Stimulated activated CD4-positive, alpha-beta T cell treated with anti-CD3 and anti-CD28 coated beads, Interleukin-15, amount 100 ng/mL, for 24 hours (primary cell): ENCODE measurements at places on chromosomes 4 and X.

- DNase-seq: no peak
These were observed 9.2 kb upstream of the MSN start for GRCh38 chrX:65658229-65658628.

DNA sequence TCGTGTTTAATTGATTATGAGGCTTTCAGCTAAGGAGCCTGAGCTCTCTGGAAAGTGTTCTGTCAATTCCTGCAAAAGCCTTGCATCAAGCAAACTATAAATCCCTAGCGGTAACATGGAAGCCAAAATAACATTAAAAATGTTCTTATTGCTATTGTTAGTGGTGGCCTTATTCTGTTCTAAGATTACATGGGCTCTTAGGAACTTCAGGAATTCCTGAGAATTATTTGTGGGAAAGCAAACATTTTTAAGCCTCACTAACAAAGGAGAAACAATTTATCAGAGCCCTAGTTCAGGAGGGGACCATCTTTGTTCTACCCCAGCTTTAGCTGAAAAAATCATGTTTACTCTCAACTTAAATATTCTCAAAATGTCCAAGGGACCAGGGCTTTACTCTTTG is 119.6 kb downstream of the PAPSS1 start:
- no peak for DNase-seq

GRCh38 chr4:89929425-89930159 is 34.9 kb downstream of the MMRN1 start:
- DNase-seq: no peak

- DNase-seq: no peak
These were observed 531.2 kb downstream of the GALNTL6 start for GRCh38 chr4:172344308-172344938.

DNA sequence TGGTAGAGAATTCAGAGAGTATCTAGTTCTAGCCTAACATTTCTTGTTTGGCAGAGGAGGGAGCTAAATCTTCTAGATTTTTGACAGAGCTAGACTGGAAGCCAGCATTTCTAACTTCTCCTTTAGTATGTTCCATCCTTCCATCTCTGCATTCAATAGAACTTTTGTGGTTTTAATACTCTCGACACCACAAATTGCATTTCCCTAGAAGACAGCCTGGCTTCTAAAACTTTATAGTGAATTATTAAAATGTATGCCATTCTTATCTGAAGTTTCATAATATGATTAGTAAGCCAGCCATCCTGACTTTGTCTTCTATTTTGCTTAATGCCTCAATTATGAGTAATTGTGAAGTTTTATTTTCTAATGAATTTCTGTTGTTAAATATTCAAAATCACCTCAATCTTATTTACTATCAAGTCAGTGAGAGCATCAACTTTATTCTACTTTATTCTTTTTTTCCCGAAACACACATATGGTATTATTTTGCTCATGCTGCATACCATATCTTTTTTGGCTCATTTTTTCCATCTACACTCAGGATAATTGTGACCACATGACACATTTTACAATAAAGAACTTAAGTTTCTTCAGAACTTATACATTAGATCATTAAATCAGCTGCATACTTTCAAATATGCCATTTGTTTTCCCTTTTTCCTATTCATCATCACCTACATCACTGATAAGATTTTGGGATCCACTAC is 30.2 kb downstream of the EDNRA start:
- DNase-seq: no peak

DNA sequence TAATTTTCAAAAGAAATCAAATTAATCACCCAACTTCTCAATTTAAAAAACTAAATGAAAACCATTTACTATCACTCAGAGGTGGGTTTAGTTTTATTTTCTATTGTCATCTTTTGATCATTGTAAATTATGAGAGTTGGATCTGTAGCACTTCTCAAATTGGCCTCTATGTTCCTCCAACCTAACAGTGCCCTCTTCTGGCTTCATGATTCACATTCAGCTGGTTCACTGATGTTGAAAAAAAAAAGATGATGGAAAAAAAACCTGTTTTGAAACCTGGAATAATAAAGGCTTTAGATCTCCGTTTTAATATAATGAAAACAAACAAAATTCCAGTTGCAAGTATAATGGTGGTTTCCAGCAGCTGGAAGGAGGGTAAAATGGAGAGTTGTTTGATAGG is 2.4 kb upstream of the NBDY start:
- DNase-seq: peak; percentile 3

GRCh38 chr4:122762520-122762919 is 30.0 kb downstream of the BBS12 start:
- peak; percentile 8 for DNase-seq

- DNase-seq: no peak
These were observed 278.8 kb upstream of the RPS6KA3 start for GRCh38 chrX:20545538-20545937.

GRCh38 chr4:15688051-15688450 is 6.4 kb downstream of the FAM200B start:
- DNase-seq: no peak

DNA sequence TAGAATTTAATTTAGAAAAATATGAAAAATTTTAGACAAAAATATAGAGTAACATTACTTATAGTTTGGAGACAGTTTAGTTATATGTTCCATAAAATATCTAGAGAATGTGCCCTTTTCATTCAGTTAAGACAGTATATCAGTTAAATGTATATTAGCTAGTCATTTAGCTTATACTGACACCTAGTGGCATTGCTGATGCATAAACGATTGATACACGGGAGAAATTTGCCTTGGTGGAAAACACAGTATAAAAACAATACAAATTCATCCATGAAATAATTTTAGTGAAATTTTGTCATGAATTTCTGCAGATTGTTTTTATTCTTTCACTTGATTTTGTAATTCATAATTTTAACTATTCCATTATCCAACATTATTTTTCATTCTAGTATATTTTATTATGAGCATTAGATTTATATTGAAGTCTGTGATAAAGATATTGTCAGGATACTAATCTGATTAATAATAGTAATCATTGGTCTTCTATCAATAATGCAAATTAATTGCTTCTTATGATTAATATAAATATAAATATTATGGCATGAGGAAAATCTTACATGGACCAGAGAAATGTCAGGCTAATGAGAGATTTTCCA is 219.0 kb downstream of the TLL1 start:
- DNase-seq: no peak

GRCh38 chrX:81957900-81958545 is 756.1 kb downstream of the SH3BGRL start:
- DNase-seq: no peak

DNA sequence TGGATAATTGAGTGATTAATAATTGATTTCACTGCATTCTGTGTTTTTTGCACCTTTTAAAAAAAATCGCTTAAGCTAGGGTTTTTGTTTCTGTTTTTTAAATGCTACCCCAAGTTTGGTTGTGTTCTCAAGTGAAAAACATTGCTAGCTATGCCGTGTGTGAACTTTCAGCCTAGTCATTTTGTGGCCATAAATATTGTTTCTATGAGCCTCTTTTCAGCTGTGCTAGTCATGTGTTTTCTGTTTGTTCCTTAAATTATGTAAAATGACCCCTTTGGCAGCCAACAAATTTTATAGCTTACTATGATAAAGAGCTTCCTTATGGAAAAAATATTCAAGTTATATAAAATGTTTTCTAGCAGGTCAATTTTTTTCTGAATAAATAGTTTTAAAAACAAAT is 59.1 kb downstream of the GALNT7 start:
- no peak for DNase-seq

DNA sequence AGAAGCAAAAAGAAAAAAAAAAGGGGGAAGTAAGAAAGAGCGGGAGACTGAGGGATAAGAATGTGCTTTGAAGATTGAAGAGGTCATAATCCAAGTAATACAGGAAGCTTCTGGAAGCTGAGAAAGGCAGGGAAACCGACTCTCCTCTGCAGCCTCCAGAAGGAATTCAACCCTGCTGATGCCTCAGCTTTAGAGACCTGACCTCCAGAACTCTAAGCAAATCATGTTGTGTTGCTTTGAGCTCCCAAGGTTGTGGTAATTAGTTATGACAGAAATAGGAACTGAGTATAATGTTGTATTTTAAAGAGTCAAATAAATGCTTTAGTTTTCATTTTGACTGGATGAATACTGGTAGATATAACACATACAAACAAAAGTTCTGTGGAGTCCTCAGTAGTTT is 48.0 kb upstream of the FAT1 start:
- DNase-seq: no peak

DNA sequence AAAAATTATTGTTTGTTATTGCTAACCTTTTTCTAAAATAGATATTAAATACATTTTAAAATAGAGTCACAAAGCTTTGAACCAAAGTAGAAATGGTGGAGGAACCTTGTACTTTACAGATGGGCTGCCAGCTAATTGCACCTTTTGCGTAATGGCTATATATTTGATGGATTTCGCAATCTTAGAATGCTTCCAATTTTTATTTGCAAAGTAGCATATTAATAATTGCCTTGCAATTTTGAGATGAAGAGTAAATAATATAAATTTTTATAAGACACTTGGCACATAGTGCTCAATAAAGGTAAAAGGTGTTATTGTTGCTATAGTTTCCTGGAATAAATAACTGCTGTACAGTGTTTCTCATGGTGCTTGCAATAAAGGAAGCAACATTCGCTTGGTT is 533.5 kb downstream of the CCSER1 start:
- DNase-seq: no peak

GRCh38 chr4:125440814-125441213 is 126.1 kb downstream of the FAT4 start:
- DNase-seq: no peak

GRCh38 chr4:173505924-173506518 is 24.0 kb downstream of the HAND2 start:
- DNase-seq: peak; percentile 70

DNA sequence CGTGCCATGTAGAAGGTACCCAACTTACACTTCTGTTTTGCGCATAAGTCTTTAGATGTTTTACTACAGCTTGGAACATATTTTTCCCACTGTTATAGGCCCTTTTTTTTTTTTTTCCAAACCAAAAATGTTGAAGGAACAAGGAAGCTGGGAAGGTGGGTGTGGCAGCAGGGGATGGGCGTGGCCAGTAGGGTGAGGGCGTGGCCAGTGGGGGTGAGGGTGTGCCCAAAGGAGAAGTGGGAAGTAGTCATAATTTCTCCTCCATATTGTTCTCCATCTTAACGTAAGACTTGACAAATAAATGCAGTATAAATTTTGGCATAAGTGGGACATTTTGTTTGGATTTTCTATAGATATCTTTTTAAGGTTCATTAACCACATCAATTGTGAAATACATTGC is 30.4 kb downstream of the CLDN22 start:
- peak; percentile 8 for DNase-seq

- peak; percentile 20 for DNase-seq
These were observed 63.8 kb downstream of the DLG3 start for GRCh38 chrX:70508296-70508911.

- no peak for DNase-seq
These were observed 30.8 kb downstream of the HERC3 start for GRCh38 chr4:88623097-88623496.

DNA sequence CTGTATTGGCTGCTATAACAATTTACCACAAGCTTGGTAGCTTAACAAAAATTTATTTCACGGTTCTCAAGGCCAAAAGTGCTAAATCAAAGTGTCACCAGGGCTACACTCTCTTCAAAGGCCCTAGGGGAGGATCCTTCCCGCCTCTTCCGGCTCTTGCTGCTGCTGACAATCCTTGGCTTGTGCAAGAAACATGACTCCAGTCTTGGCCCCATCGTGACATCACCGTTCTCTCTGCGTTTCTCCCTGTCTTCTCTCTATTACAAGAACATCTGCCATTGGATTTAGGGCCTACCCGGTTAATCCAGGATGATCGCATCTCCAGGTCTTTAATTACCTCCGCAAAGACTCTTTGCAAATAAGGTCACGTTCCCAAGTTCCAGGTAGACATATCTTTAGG is 10.4 kb upstream of the CLCN4 start:
- no peak for DNase-seq

GRCh38 chrX:140505421-140506337 is 810 bp upstream of the SOX3 start:
- DNase-seq: no peak

GRCh38 chr4:177393236-177393635 is 49.0 kb downstream of the AGA start:
- peak; percentile 6 for DNase-seq
